ENCODE measurements at places on chromosomes 16 and 17. TPM values are rescaled to one million over a fixed set of nuclear protein-coding genes. Genes with fewer than 3 reads are reported as not detected.

DNA sequence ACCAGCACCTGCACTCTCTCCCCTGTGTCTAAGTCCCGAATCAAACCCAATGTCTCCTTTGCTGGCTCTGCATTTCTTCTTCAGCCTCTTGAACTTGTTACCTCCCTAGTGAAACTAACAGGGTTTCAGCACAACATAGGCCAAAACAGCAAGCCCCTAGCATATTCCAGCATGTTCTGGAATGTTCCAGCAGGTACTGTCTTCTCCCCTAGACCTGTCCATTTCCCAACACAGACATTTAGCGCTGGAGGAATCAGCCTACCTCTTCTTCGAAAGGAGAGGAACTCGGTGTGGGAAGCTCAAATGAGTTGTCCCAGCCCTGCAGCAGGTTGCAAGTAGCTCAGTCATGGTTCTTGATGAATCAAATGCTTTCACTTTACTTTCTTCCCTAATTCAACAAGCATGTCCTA, 47.1 kb downstream of the LITAF start:
- no peak for DNase-seq

DNA sequence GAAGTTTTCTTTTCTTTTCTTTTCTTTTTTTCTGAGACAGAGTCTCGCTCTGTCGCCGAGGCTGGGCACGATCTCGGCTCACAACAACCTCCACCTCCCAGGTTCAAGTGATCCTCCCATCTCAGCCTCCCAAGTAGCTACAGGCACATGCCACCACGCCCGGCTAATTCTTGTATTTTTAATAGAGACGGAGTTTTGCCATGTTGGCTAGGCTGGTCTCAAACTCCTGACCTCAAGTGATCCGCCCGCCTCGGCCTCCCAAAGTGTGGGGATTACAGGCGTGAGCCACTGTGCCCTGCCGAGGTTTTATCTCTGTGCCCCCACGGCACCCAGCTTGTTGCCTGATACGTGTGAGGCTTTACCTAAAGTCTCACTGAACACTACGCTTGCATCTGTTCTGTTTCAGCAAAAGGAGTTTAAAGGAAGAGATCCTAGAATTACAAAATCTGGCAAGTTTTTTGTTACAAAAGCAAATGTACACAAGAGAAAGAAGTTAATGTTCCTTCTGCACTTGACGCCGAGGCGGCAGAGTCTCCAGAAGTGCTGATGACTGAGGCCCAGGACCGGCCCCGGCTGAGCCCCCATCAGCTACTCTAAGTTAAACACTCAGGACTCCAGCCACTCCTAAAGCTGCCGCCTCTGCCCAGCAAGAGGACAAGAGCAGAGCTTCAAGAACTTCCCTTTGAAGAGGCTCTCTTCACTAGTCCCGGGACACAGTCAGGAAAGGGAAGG, 9.2 kb downstream of the ABCA3 start:
- no peak for DNase-seq

GRCh38 chr16:20301840-20302239, 25.5 kb downstream of the GP2 start:
- DNase-seq = no peak

DNA sequence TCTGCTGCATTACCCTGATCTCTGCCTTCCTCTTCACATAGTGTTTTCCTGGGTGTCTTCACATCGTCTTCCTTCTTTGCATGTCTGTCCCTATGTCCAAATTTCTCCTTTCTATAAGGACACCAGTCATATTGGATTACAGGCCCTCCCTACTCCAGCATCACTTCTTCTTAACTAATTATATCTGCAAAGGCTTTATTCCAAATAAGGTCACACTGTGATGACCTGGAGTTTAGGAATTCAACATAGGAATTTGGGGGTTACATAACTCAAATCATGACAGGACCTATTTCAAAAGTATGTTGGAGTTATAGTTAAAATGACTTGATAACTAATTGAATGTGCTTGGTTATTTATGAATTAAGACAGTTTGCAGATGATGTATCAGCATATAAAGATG, 490.5 kb upstream of the ERCC4 start:
- DNase-seq = no peak

GRCh38 chr16:88369447-88370008, 13.2 kb upstream of the ZNF469 start:
- DNase-seq = no peak

GRCh38 chr17:65314212-65314611, 177.0 kb downstream of the RGS9 start:
- no peak for DNase-seq

GRCh38 chr16:65600629-65601028, 478.8 kb upstream of the CDH11 start:
- DNase-seq = no peak

DNA sequence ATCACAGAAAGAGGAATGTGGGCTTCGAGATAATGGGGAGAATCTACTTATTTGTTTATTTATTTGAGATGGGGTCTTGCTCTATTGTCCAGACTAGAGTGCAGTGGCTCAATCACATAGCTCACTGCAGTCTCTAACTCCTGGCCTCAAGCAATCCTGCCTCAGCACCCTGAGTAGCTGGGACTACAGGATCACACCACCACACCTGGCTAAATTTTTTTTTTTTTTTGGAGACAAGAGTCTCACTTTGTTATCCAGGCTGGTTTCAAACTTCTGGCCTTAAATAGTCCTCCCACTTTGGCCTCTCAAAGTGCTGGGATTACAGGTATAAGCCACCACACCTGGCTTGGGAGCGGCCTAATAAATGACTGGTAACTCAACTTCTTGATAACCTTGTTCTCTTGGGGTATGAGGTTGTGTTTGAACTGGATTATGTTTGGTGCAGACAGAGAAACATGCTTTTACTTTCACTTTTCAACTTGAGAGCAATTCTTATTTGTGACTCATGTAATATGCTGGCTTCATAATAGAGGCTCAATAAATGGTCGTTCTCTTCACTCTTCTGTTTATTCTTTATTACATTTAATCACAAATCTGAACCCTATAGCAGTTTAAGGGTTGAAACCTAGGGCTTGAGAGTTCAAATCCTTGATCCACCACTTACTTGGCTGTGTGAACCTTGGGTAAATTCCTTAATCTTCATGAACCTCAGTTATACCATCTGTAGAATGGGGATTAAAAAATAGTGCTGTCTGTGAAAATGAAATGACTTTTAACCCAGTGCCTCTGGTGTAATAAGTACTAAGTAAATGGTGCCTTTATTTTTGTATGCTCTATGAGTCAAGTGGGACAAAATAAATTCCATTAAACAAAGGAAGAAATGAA, 129.1 kb upstream of the HS3ST2 start:
- no peak for DNase-seq

GRCh38 chr16:19616241-19616640, 60.7 kb downstream of the VPS35L start:
- DNase-seq = no peak

- peak; percentile 23 for DNase-seq
Observed at GRCh38 chr16:70804153-70804733, 3.3 kb upstream of the VAC14 start.

DNA sequence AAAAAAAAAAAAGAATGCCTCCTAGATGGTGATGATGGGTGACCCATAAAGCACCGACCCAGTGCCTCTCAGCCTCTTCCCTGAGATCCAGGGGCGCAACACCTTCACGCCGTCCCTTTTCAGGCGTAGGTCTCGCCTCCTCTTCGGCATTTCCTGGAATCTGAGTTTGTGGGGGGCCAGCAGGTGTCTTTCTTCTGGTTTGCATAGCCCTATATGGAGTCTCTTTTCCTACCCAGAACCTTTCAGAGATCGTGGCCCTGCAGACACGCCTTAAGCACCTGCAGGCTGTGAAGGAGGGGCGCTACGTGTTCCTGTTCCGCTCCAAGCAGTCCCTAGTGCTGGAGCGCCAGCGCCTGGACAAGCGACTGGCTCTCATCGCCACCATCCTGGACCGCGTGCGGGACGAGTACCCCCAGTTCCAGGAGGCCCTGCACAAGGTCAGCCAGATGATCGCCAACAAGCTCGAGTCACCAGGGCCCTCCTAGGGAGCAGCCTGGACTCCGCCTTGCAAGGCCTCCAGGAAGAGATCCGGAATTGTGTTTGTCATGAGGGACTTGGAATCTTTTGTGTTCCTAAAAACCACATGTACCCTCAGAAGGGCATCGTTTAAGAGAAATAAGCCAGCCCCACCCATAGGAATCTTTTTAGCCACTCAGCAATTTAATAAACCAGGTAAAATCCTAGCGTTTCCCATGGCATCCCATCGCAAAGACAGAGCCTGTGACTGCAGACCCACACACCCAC, 1.9 kb upstream of the GAA start:
- no peak for DNase-seq

GRCh38 chr16:72400257-72401083, 228.5 kb upstream of the PMFBP1 start:
- no peak for DNase-seq

DNA sequence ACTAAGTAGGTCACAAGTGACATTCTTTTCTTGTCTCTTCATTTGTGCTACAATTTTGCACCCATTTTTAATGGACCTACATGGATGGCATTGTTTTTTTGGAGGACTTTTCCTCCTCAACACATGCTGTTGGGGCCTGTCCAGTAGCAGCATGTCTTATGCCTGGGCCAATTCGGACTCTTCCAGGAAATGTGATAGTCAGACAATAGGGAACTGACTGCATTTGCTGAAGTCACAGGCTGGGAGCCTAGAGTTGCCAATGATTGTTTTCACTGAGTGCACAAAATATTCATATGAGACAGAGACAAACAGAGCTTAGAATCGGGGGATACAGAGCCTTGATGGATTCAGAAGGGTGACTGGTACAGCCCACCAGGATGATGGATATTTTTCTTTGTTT, 867.3 kb upstream of the GOT2 start:
- no peak for DNase-seq

DNA sequence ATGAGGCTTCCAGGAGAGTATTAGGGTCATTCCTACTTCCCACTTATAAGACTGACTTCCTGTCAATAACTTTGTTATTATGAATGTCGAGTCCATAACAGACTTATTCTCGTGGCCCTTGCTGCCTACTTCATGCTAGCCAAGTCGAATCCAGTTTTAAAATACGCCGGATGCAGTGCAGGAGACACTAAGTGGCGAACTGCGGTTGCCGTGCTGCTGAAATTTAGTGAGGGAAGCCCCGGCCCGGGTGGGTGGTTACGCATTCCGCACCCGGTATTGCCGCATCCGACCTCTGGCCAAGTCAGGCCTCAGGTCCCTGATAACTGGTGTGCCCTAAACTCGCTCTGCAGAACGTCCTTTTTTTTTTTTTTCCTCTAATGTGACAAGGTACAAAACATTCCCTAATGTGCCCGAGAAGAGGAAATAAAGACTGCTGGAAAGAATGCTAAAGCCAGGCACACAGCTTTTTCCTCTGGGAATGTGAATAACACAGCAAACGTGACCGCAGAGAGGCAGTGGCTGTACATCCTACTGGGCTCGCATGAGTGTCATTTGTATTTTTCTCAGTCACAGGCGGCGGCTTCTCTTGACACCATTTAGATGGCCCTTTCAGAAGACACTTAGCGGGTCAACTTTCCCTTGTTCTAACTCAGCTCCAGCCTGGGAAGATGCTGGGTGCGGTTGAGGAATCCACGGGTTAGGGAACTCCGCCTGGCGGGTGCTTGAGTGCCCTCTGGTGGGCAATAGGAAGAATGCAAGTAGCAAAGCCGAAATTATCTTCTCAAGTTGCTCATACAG, 7.1 kb upstream of the AKTIP start:
- peak; percentile 87 for DNase-seq

GRCh38 chr17:61904094-61904710, 23.6 kb downstream of the INTS2 start:
- no peak for DNase-seq

DNA sequence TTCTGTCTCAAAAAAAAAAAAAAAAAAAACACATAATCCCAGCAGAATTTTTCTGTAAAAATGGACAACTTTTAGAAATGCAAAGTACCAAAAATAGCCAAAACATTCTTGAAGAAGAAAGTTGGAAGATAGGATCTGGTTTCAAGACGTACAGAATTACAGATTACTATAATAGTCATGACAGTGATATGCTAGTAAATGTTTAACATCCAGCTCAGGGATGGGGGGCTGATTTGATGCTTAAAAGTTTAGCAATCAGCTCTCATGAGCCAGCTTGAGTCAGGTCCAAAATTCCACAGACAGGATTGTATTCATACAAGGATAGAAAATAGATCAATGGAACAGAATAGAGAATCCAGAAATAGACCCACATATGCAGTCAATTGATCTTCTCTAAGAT, 100.5 kb downstream of the CYB561 start:
- no peak for DNase-seq

CCL2 gene
- total RNA-seq = 50.3 TPM

NAT9 gene
- 52.5 TPM for total RNA-seq
